ENCODE measurements at places on chromosomes 1 and 21.
A peak's percentile ranks its signal among the peaks of the same experiment; 100 is the strongest.

- DNase-seq, result no peak
These were observed 51.7 kb downstream of the HUNK start for GRCh38 chr21:31924548-31924947.

GRCh38 chr1:182762536-182762935, 27.0 kb upstream of the NPL start:
- DNase-seq, result no peak

DNA sequence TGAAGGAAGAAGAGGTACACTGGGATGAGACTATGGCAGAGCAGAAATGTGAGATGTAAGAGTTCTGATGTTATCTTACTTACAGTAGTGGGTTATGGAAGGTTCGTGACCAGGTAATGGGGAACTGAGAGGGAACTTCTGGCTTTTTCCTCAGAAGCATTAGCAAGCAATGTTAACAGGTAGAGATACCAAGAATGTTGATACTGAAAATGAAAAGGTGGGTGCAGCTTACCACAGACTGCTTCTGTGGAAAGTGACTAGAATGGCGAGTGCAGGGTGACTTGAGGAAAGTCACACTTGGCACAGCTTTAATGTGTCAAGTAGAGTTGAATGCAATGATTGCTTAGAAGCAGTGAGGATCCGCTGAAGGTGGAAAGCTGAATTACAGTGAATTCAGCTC, 70.8 kb downstream of the PLA2G4A start:
- DNase-seq, result no peak

GRCh38 chr1:199859491-199859933, 168.0 kb upstream of the NR5A2 start:
- peak; percentile 21 for DNase-seq

DNA sequence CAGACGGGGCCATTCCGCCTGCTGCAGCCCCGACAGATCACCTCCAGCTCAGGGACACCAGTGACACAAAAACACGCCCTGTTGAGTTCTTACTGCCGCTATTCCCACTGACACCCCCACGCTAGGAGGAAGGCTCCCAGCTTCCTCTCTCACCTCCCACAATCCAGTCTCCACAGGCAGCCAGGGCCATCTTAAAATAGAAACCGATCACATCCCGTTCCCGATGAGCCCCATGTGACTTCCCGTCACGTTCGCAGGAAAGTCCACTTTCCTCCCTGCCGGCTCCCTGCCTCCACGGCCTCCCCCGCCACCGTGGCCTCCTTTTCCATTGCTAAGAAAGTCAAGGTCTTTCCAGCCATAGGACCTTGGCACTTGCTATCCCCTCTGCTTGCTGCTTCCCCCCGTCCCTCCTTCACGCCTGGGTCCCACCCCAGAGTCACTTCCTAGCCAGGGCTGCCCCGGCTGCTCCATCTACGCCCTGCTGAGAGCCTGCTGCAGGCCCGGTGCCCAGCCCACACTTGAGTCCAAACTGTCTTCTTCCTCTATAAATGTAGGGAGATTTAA, 24.0 kb upstream of the DDOST start:
- no peak for DNase-seq

All from naive B cell (primary cell).